SJSA1 (cell line): ENCODE measurements at places on chromosomes 2 and 18. TPM values are rescaled to one million over a fixed set of nuclear protein-coding genes. Genes with fewer than 3 reads are reported as not detected.

GRCh38 chr18:58393295-58393694, 235.6 kb downstream of the ALPK2 start:
- no peak for DNase-seq

DNA sequence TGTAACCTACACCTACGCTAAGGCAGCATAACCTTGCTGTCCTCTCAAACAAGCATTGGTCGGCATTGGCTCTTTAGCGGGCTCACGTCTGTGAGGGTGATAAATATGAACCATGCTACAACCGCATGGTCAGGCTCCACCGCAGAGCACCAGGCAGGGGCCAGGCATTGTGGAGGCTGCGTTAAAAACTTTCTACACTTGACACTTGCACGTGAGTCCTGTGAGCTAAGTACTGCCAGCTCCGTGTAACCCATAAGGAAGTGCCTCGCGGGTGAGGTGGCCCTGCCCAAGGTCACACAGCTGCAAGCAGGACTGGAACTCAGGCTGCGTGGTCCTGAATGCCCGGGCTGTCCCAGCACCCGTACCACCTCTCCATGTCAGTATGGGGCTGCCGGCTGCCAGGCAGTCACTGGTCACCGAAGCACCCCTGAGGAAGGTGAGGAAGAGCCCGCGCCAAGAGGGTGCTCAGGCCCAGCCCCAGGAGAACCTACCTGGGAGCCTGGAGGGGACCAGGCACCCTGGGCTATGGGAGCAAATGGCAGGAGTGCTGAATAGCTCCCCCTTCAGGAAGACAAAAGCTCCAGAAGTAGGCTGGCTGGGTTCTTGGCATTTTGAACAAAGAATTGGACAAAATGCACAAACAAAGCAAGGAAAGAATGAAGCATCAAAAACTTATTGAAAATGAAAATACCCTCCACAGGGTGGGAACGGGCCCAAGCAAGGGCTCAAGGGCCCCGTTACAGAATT, 271.1 kb upstream of the RAB6C start:
- DNase-seq = no peak

GRCh38 chr2:53498210-53498609, 269.4 kb upstream of the CHAC2 start:
- peak; percentile 21 for DNase-seq

GRCh38 chr2:212973347-212973746, 178.1 kb downstream of the IKZF2 start:
- no peak for DNase-seq

- peak; percentile 80 for DNase-seq
Observed at GRCh38 chr2:17518212-17519154, at the start of gene RAD51AP2. Gene RAD51AP2, minus strand, starts transcription at chr2:17518440. Its CDS starts 25 bp downstream, at chr2:17518415.

GRCh38 chr18:47150824-47151366, 595 bp upstream of the HDHD2 start:
- DNase-seq = no peak

DNA sequence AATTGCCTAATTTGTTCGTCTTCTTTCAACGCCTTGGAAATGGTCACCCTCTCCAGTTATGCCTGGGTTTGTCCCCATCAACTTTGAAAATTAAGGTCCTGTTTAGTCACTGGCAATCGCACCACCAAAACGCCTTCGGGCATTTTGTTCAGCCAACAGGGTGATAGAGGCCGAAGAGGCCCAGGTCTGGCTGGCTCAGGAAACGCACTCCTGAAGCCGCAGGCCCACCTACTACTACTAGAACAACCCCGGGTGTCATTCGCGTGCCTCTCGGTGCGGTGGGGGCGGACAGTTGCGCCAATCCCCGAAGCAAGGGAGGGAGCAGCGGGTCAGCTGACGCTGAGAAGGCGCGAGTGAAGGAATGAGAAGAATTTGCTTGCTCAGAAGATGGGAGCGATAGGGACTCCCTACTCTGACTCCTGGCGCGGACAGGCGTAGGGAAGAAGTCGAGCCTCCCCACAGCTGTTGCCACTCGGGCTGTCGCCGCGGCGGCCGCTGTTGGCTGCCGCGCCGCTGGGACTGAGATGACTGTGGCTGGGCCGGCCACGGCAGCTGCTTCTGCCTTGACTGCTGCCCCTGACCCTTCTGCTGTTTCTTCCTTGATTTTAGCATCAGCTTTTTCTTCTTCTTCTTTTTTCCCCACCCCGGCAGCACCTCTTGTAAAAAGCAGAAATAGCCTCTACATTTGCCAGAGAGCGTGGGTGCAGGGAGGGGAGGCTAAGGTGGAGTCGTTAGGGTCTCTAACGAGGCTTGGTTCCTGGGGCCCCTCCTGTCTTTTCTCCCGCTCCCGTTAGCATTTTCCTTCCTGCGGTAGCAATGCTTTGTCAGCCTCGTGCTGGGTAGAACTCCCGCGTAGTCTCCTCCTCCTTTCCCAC, 387.6 kb downstream of the FIGN start:
- no peak for DNase-seq

DNA sequence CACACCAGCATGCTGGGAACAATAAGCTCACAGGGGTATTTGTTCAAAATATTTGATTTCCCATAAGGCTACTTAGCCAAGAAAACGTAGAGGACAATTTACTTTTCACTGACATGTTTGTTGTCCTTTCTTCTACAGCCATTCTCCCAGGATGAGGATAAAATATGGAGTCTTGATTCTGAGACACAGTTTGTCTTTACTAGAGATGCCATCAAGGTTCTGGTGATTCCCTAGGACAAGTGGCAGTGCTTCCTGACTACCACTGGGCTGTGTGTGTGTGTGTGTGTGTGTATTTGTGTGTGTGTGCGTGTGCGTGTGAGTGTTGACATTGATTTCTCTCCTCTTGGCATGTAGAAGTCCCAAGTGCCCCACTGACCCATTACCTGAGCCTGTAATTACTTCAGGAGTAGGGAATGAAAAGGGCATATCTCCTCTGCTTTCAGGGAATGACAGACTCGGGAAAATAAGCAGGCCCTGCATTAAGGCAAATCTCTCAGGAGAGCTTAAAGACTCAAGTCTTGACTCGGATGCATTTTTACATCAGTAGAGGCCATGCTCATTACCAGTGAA, 761.6 kb downstream of the DCC start:
- no peak for DNase-seq

- no peak for DNase-seq
Observed at GRCh38 chr2:191158747-191159146, 8.0 kb upstream of the STAT4 start.

- no peak for DNase-seq
Observed at GRCh38 chr2:237896956-237897355, 37.5 kb downstream of the RAMP1 start.

DNA sequence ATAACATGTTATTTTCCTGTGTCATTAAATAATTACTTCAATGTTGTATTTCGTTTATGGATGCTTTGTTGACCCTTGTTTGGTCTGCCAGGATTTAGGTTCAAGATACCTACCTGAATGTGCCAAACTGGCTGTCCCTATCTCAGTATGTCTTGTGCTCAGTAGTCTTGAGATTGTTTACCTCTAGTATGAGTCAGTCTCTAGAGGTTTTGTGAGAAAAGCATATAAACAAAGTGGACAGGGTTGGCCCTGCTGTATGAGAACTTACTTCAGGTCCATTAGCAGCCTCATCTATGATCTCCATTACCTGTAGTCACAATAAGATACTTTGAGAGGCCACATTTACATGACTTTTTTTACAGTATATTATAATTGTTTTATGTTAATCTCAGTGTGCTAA, 17.8 kb downstream of the DDX18 start:
- DNase-seq = no peak

- no peak for DNase-seq
Observed at GRCh38 chr2:210496512-210496911, 20.0 kb upstream of the LANCL1 start.

DNA sequence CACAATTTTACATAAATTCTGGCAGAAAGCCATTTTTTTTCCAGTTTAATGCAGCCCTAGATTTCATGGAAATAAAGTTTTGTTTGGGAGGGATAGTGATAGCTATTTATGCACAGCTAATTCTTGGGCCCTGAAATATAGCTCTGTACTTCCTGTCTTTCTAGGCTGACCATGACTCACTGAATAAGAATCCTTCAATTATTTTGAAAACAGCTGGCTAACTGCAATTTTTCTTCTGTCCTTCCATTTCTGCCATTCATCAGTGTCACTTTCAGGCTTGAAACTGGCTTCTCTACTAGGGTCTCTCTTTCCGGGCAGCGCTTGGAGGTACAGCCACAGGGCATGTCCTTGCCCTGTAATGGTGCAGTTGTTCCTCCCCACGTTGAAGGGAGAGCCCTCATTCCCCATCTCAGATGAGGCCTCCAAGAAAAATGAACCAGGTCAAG, 97.1 kb upstream of the TMEM178A start:
- peak; percentile 85 for DNase-seq

- no peak for DNase-seq
Observed at GRCh38 chr2:152243761-152244640, 68.4 kb upstream of the STAM2 start.

GRCh38 chr2:8803658-8804379, 33.6 kb downstream of the KIDINS220 start:
- peak; percentile 62 for DNase-seq

DNA sequence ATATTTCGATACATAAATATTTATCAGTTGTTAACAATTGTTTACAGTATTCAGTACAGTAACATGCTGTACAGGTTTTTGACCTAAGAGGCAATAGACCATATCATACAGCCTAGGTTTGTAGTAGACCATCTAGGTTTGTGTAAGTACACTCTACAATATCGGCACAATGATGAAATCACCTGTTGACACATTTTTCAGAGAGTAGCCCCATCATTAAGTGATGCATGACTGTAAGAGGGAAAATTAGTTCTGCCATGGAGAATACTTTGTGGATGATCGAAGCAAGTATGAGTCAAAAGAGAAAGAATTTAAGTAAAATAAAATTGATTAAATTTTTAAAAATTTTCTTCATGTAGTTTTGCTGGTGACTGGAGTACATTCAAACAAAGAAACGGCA, 32.6 kb downstream of the VIT start:
- DNase-seq = no peak

- DNase-seq = no peak
Observed at GRCh38 chr2:46656640-46657039, 177.3 kb downstream of the TMEM247 start.

DNA sequence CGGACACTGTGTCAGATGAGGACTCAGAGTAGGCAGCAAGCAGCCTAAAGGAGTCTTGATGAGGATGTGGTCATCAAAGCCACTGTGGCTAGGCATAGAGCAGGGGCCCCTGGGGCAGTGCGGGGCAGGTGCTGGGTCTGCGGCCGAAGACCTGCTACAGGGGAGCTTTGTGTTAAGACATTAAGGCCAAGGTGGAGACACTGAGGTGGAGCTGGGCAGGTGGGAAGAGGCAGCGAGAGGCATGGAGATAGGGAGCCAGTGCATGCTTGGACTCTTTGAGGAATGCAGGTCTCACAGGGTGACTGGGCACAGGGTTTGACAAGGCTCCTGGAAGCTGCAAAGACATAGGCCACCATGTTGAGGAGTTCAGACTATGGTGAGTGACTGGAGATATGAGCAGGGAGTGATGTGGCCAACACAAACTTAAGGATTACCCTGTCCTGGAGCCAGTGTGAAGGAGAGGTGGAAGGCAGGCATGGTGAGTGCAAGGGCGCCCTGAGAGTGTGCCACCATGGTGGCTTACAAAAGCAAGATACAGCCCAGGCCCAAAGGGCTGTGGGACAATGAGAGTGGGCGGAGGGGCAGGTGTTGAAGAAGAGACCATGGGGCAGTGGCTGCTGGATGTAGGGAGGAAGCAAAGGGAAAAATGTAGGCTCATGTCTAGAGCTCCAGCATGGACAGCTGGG, 450.9 kb upstream of the HS6ST1 start:
- DNase-seq = no peak

GRCh38 chr2:228681426-228681825, 499.9 kb upstream of the SPHKAP start:
- no peak for DNase-seq

SNED1 gene
- total RNA-seq = 18.3 and 24.9 TPM in 2 replicates

PTPRN gene
- total RNA-seq = 4.2 and 4.9 TPM in 2 replicates

CD8B gene
- not detected in 2 replicates for total RNA-seq

BOLL gene
- total RNA-seq = not detected in 2 replicates

ABCB11 gene
- not detected in 2 replicates for total RNA-seq
